ENCODE measurements at places on chromosomes 2 and 18.
A peak's percentile ranks its signal among the peaks of the same experiment; 100 is the strongest.

DNA sequence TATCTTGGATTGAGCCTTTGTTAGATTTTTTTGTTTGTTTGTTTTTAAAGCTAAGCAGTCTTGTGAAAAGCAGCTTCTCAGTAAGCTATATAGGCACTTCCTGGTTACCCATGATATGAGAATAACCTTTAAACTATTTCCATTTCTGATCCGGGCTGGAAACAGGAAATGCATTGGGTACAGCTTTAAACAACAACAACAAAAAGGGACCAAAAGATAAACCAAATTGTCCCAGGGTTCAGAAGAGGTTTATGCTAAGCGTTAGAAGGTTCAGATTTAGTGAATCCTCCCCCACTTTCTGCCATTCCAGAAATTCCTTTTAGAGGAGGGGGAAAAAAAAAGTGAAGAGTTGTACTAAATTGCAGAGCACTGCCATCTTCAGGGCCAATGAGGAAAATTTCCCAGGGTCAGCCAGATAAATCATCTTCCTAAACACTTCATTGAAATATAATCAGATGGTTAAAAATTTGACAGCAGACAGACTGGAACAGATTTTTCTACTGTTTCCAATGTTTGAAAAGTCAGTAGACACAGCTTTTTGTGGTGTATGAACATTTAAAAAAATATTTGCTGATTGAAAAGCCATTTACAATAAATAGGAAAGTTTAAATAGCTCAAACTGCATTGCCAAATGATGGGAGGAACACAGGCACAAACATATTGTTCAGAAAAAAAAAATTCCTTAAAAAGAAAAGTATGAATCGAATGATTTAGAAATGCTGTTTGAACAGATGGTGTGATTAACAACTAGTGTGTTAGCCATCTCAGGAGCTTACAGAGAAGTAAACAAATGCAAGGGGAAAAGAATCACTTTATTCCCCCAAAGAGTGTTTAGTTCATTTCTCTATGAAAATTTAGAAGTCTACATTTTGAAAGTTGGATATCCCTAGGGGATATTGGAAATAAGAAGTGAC is 189.9 kb upstream of the TANK start:
- peak; percentile 65 for DNase-seq

GRCh38 chr2:221103930-221104329 is 468.2 kb downstream of the EPHA4 start:
- DNase-seq, result peak; percentile 25

- no peak for DNase-seq
Measured at GRCh38 chr18:74895686-74896085, 298.0 kb downstream of the ZNF407 start.

- DNase-seq, result no peak
Measured at GRCh38 chr2:2464643-2465042, 133.6 kb upstream of the MYT1L start.

DNA sequence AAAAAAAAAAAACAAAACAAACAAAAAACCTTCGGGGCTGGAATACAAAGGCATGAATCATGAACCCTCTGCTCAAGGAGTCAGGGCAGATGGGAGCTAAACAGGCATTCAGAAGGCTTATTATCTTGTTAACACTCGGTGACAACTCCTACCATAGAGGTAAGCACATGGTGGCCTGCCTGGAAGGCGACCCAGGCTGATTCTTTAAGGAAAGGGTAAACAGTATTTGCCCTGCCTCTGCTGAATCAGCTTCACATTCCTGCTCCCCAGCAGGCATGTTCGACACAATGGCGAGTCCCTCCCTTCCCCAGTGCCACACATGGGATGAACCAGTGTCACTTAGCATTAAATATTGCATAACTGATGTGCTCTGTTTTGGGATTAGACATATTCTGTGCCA is 191.9 kb downstream of the ARL4C start:
- no peak for DNase-seq

DNA sequence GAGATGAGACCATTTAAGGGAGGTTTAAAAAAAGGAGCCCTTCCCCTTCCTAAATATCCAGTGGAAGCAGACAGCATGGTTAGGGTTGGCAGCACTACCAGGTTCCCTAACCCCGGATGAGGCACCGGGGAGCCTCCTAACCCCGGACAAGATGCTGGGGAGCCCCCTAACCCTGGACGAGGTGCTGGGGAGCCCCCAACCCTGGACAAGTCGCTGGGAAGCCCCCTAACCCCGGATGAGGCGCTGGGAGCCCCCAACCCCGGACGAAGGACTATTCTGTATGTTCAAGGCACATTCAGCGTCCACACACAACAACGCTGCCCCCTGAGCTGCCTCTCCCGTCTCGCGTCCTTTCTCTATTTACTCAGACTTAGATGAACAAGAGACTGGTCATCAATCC is 51.9 kb downstream of the ANKMY1 start:
- peak; percentile 5 for DNase-seq

DNA sequence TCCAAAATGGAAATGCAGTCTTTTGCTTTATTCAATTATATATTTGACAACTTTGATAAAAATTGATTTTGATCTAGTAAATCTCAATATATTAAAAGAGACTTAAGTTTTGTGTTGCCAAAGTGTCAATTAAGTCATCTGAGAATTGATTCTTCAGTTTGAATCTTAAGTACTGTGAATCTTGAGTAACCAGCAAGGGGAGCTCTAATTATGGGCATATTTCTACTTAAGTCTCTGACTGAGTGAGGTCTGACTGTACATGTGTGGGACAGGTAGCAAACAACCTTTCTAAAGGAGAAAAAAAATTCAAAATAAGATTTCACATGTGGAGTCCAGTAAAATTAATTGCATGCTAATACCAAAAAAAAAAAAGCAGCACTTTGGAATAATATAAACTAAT is 503.7 kb upstream of the SLC8A1 start:
- no peak for DNase-seq

GRCh38 chr2:23760736-23761135 is 166.2 kb downstream of the ATAD2B start:
- no peak for DNase-seq

- no peak for DNase-seq
Measured at GRCh38 chr18:48038636-48039035, 108.2 kb upstream of the SMAD2 start.

- DNase-seq, result no peak
Measured at GRCh38 chr2:152280780-152281179, 54.2 kb upstream of the FMNL2 start.

DNA sequence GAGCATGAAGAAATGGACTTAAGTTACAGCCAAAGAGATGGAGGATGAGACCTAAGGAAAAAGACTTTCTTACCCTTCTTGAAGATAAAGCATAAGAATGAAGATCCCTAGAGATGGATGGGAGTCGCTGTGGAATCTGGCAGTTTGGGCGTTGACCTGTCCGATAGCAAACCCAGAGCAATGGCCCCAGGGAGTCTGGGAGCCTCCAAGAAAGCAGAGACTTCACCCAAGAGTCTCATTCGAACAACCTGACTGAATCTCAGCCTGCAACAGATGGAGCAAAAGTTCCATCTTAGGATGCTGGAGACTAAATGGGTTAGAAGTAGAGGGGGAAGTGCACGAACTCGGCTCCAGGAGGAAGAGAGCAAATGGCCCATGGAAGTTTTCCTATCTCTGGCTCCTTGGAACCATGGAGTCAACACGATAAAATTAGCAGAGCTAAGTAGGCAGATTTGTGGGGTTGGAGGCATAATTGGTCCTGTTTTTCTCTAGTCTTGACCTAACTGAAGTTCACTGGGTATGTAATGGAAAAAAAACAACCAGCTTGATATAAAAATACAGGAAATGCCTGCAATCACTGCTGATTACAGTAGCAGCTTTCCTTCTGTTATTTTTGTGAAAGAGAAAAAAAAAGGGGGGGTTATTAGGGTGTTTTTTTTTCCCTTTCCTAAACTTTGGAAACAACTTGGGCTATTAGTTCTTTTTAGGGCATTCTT is 178.4 kb upstream of the EPAS1 start:
- DNase-seq, result no peak

DNA sequence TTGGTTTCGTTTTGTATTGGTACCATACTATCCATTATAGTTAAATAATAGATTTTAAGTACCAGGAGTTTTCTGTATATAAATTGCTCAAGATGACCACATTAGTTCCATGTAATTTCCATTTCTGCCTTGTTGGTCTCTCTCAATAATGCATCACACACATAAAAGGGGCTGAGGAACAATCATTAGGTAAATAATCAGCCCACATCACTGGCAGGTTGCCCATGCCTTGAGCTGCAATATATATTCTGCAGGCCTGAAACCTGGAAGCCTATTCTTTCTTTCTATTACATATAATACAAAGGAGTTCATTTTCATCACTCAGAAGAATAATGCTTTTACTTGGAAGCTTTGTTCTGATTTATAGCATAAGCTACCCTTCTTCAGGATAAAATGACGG is 616.1 kb upstream of the PKDCC start:
- no peak for DNase-seq

- DNase-seq, result no peak
Measured at GRCh38 chr2:227464361-227464760, 7.6 kb upstream of the AGFG1 start.

DNA sequence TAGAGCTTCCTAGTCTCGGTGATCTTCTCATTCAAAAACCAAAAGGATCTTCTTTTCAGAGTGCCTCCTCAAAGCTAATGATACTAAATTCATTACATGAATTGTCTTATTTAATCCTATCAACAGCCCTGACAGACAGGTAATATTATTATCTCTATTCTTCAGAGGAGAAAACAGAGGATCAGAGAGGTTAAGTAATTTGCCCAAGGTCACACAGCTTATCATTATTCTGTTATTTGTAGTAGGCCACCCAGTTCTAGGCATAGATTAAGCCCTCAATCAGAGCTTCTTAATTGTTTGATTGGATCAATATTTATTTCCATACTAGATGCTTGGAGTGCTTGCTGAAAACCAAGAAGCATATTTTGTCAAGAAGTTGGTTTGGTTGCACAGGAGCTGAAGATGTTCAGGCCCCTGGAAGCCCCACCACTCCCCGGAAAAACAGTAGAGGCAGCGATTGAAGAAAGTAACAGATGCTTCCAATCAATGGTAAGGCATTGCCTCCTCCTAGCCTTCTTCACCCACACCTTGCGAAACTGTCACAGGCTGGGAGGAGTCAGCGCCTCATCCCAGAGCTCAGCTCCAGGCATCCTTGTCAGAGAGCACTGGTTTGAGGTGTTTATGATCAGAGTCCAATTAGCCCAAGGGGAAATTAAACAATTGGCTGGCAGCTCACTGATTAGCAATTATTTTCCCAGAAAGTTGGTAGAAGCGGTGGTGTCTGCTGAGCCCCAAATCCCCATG is 487.2 kb downstream of the BCL11A start:
- no peak for DNase-seq

DNA sequence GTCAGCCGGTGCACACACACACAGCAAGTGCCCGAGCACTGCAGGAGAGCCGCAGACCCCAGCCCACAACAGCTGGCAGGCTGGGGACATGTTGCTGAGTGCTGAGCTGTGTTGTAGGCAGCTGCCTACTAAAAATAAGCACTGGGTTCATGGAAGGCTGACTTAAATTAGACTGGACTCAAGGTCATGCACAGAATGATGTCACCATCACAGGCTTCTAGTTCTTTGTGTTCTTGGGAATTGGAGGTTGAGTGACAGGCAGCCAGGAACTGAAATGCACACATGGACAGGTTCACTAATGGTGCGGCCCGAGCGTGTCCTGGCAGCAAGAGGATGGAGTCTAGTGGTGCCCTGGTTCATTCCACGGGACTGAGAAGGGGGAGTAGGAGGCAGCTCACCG is 71.3 kb downstream of the VWA3B start:
- peak; percentile 71 for DNase-seq

GRCh38 chr2:47015206-47015605 is 99.6 kb upstream of the MCFD2 start:
- DNase-seq, result no peak

DNA sequence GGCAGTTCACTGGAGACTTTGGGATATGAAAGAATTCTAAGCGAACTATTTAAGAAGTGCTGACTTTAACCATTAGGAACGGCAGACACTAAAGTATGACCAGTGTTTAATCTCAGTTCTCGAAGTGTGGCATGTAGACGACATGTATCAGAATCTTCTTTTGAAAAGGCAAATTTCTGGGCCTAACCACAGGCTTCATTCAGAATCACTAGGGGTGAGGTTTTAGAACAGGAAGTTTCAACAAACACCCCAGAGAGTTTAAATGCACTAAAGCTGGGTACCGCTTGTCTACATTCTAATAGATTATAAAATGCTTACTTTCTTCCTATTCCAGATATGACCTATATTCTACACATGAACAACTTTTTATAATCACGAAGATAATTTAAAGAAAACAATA is 180.3 kb downstream of the ANKRD44 start:
- no peak for DNase-seq

GRCh38 chr2:113167115-113167932 is 6.4 kb upstream of the PSD4 start:
- DNase-seq, result no peak

- no peak for DNase-seq
Measured at GRCh38 chr2:175838979-175839378, 163.1 kb downstream of the LNPK start.

- no peak for DNase-seq
Measured at GRCh38 chr18:74440808-74441427, 16.2 kb downstream of the DIPK1C start.

- DNase-seq, result no peak
Measured at GRCh38 chr2:68747413-68747812, 12.8 kb downstream of the ARHGAP25 start.

DNA sequence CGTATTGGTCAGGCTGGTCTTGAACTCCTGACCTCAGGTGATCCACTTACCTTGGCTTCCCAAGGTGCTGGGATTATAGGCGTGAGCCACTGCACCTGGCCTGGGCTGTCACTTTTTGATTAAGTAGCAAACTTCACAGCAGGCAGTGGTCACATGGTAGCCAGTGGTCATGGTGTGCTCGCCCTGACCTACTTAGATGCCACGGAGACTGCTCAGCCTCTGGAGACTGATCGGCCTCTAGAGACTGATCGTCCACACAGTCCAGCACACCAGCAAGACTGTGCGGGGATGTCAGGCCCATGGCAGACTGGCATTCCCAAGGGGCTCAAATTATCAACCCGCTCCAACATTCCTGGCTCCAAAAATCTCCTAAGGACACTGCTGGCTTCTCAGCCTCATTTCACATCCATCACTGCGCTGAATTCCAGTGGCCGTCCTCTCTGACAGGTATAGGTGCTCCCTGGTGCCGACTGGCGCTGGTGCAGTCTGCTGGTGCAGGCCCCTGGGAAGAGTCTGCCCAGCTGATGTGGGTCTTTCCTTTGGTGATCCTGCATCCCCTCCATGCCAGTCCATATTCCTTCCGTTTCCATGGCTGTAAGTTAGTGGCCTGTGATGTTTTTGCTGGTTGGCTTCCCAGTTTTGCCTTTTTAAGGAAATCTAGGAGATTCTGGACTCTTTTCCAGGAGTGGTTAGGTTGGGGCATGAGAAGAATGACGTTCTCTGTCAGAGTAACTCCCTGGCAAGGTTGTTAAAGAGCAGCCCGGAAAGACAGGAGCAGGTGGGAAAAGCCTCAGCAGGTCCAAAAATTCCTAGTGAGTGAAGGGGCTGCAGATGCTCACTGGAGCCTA is 374.5 kb upstream of the HS6ST1 start:
- DNase-seq, result no peak

- peak; percentile 29 for DNase-seq
Measured at GRCh38 chr2:205590759-205591158, 91.5 kb upstream of the NRP2 start.
